ENCODE measurements at places on chromosomes 13 and 19.

DNA sequence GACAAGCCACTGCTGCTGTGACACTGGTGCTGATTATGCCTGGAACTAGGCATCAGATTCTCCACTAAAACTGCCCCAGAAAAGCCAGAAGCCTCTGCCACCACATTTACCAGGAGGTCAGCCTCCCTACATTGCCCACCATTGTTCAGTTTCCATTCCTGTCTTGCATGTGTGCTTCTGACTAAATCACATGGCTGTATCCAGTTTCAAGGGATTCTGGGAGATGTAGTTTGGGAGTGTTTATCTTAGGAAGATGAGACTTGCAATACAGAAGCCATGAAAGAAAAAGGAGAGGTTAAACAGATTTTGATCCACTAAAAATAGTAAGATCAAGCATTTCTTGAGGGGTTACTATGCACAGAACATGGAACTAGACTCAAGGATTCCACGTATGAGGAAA, 40.7 kb upstream of the SERPINE3 start:
- DNase-seq = no peak

GRCh38 chr19:55648585-55649267, 714 bp downstream of the CCDC106 start:
- no peak for DNase-seq

- DNase-seq = peak; percentile 38
These were observed 1418.4 kb downstream of the UQCRFS1 start for GRCh38 chr19:27794494-27795042.

- no peak for DNase-seq
These were observed 3.7 kb downstream of the TEX29 start for GRCh38 chr13:111323950-111324651.

DNA sequence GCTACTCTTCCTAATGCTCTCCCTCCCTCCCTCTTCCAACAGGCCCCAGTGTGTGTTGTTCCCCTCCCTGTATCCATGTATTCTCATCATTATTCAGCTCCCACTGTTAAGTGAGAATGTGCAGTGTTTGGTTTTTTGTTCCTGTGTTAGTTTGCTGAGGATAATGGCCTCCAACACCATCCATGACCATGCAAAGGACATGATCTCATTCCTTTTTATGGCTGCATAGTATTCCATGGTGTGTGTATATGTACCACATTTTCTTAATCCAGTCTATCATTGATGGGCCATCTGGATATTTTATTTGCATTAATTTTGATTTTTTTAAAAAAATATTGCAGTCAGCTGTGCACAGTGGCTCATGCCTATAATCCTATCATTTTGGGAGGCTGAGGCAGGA, 15.8 kb upstream of the ZNRF4 start:
- DNase-seq = no peak

- DNase-seq = no peak
These were observed 11.7 kb upstream of the ZNF14 start for GRCh38 chr19:19744641-19745040.

DNA sequence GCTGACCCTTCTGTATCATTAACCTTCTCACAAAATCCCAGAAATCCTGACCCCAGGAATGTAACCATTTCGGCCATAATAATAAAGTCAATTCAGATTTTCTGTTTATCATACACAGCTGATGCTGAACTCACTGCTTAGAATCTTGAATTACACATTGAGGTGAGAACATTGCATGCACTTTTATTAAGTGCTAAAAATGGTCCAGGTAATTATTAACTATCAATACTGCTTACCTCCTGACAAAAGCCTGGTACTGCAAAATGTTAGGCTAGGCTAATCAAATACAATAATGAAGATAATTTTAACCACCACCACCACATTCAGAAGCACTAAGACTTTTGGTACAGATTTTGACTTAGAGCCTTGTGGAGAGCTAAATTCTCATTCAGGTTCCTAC, 36.1 kb downstream of the KLF12 start:
- no peak for DNase-seq

DNA sequence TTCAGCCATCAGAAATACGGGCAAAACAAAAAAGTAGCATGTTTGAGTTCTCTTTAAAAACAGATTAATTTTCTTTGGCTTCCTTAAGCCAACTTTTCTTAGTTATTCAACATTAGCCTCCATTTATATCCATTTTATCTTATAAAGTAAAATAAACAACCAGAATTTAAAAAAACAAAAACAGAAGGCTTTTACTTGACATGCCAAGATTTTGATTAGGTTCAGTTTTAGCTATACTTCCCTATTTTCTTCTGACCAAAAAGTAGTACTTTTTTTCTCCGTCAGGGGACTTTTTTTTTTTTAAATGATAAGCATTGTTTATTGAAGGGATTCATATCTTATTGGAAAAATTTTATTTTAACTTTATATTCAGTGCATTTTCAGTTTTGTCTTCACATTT, 18.1 kb downstream of the RNASEH2B start:
- no peak for DNase-seq

DNA sequence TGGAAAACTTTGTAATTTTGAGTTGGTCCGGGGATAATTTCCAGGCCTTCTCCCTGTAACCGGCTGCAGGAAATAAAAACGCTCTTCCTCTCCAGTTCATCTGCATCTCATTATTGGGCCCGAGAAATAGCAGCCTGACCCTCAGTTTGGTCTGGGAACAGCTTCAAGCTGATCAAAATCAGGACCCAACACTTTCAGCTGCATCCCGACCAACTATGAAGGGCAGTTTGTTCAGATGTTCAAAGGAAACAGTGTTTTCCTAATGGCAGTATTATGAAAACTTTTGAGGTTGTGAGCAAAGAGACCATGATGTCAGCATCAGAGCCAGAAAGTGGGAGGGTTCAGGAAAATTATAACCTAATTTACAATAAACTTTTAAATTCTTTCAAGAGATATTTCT, 35.7 kb downstream of the STK24 start:
- DNase-seq = no peak

- DNase-seq = no peak
These were observed 253.8 kb downstream of the KLF12 start for GRCh38 chr13:73880365-73880764.

DNA sequence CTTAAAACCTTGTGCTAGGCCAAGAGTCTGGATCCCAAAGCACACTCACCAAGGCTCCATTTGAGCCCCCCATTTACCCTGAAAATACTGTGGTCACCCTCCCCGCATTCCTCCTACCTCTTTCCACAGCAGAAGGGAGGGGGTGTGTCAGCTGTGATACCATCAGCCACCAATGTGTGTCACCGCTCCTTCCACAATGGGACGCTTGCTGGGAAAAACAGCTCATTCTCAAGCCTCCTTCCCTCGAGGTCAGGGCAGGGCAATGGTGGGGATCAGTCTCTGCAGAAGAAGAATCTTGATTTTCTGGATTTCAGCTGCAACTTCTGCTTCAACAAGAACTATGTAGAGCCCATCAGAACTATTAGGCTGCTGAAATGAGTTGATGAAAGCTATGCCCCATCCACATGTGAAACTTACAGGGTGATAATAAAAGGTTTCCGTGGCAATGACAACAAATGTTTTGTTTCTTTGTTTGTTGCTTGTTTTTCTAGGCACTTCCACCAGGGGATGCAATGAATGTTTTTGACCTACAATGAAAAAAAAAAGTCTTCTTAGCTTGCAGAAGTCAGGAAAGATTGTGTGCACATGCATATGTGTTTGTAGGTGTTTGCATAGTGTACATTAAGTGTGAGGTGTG, 26.4 kb upstream of the ZNF507 start:
- peak; percentile 37 for DNase-seq

DNA sequence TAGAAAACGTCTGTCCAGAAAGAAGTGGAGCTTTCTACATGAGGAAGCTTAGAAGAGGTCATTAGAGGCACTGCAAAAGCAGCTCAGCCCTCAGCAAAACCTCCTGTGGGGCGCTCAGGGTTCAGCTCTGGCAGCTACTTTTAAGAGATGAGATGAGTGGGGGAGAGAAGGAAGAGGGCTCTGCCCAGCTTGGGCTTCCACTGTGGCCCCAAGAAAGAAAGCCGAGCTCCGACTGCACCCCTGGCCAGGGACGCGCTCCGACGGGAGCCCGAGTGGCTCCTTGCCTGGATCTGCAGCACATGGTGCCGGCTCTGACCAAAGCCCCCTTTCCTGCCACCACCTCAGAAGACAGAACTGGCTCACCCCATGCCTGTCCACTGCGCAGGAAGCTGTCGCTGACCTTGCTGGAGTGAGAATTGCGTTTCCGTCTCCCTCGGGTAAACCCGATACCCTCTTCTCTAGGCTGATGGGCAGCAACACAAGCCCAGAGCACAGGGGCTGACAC, 36.4 kb downstream of the NAXD start:
- DNase-seq = no peak

GRCh38 chr13:33490461-33491327, 205.1 kb upstream of the STARD13 start:
- peak; percentile 8 for DNase-seq

GRCh38 chr19:55836340-55836739, at the start of gene NLRP4:
Gene NLRP4 (plus strand): TSS chr19:55836540. CDS start chr19:55852081, 15,541 bp downstream.
- no peak for DNase-seq

DNA sequence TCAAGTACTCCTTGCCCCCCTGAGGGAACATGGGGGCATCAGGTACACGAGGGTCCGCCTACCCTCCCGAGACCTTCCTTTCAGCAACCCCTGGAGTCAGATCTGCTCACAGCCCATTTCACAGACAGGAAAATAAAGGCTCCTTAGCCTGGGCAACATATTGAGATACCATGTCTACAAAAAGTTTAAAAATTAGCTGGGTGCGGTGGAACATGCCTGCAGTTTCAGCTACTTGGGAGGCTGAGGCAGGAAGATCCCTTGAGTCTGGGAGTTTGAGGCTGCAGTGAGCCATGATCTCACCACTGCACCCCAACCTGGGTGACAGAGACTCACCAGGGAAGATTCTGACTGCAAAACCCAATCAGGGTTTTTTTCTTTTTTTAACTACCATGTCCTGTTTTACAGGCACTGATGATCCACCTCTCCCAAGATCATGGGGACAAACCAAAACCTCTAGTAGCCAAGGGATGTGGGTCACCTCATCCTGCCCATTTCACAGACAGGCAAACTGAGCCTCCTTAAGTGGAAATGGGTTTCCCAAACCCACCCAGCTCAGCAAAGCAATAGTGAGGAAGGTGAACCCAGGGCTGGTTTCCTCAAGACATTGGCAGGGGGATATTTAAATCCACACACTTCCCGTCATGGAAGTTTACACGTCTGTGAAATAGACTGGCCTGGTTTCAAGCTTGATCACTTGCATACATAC, 6.4 kb upstream of the CDKN2D start:
- no peak for DNase-seq

- DNase-seq = no peak
These were observed 26.8 kb downstream of the PIAS4 start for GRCh38 chr19:4034048-4035017.

DNA sequence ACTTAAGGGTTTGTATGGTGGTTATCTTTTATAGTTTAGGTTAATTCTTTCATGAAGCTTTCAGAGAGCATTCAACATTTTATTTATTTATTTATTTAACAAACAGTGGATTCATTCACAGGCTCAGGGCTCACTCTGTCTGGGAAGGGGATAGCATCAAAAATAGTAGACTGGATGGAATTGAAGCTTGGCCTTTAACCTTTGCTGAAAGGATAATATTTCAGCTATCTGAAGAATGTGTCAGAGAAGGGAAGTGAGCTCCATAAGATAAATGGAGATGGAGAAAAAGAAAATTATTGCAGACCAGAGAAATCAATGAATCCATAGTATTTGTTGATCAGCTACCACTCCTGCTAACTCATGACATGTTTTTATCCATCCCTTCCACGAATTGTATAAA, 305.6 kb downstream of the COG6 start:
- no peak for DNase-seq

- no peak for DNase-seq
These were observed 12.6 kb downstream of the CACNA1A start for GRCh38 chr19:13493516-13494310.

- DNase-seq = no peak
These were observed 4.3 kb upstream of the SIX5 start for GRCh38 chr19:45773384-45773783.

DNA sequence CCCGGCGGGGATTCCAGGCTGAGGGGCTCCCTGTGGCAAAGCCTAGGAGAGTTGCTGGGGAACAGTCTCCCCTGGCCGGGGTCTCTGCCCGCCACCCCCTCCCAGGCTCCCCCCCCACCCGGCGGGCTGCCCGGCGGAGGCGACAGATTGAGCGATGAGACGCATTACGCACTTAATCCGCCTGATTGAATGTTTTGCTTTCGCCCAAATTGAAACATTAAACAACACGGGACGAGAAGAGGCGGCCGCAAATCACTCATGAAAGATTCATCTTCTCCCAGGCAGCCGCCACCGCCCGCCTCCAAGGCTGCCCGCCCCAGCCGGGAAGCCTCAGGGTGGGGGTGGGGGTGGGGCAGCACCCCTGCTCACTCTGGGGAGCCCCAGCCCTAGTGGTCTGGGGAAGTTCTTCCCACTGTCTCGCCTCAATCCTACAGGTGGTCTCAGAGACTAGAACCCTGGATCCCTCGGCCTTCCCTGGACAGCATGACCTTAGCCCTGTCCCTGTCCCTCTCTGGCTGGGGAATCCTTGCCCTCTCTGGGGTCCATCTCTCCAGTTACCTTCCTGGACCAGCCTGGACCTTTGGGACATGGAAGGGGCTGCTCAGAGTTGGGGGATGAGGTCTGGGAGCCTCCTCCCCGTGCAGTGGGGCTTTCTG, 7.6 kb upstream of the ERFL start:
- no peak for DNase-seq

DNA sequence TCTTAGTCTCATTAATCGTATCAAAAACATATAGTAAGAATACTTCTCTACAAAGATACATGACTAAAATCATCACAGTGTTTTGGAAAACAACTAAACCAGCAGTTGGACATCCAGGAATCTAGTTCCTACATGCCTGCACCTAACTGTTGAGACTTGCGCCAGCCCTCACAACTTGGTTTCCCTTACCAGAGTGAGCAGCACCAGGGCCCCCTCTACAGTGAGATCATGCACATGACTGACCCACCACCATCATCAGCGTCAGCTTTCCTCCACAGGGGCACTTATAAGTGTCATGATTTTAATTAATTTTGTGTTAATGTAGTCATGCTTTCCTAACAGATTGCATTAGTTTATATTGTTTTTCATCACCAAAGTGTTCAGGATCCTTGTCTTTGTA, 1322.0 kb downstream of the EFNB2 start:
- no peak for DNase-seq

- DNase-seq = no peak
These were observed 99.3 kb downstream of the DHRS12 start for GRCh38 chr13:51704399-51705313.

- no peak for DNase-seq
These were observed 75.2 kb upstream of the UBL3 start for GRCh38 chr13:29925457-29926097.

GRCh38 chr19:38452430-38453366, 19.2 kb downstream of the RYR1 start:
- DNase-seq = peak; percentile 53

DNA sequence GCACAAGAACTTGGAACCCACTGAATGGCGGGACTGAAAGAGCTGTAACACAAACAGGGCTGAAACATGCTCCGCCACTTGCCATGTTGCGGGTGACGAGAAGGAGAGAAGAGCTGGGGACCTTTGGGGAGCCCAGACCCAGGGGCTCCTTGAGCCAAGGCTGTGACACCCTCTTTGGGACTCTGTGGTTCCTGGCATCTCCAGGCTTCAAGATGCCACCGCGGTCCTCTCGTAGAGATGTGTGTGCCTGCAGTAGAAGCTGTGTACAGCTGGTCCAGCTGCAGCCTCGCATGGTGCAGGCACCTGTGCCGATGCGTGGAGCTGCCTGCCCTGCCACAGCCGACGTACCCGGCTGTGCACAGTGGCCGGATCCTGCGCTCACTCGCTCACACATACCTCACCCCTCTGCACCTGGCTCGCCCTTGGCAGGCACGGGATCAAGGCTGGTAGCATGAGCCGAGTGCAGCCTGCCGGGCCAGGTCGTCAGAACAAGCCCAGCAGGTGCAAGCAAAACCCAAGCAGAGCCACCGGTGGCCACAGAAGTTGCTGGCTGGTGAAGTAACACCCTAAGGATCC, 1385.8 kb downstream of the PCDH9 start:
- DNase-seq = no peak
